ENCODE measurements at places on chromosomes 4 and X.

DNA sequence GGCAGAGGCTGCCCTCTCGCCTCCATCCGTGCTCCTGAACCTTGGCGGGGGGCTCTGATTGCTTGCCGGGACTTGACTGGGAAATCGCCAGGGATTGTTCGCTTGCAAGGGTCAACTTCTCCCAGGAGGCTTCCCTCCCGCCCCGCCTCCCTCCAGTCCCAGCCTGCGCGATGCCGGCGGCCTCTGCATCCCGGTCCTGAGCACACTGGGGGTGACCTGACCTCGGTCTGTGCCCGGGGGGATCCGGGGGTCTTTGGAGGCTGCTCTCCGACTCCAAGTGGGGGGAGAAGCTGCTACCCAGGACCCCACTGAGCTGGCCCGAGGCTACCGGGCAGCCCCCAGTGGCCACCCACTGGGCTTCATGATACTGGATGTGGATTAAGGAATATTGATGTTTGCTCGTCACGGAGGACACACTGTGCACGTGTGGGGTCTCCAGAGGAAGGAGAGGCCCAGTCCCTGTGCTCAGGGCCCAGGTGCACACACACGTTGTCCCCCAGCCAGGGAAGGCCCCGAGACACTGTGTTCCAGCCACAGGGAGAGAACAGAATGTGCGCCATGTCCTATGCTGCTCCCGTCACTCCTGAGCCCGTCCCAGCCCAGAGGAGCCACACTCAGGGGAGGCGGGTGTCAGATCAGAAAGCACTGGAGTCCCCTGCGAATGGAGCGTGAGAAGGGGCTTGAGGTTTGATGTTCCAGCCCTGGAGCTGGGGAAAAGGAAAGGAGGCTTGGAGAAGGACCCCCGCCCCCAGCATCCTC is 55.9 kb upstream of the NKX1-1 start:
- DNase-seq = peak; percentile 49

DNA sequence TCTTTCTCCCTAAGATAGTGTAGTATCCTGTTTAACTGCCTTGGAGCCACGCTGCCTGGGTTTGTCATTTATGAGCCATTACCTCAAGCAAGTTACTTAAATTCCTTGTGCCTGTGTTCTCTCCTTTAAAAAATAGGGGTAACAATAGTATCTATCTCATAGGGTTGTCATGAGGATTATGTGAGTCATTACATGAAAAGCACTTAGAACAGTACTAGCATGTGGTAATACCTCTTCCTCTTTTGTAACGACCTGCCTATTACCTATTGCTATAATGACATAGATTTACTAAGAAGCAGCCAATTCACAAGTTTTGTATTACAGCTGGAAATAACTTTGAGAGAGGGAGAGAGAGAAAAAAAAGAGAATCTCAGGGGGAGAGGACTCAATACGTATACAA is 834.7 kb downstream of the RAPGEF2 start:
- DNase-seq = no peak

DNA sequence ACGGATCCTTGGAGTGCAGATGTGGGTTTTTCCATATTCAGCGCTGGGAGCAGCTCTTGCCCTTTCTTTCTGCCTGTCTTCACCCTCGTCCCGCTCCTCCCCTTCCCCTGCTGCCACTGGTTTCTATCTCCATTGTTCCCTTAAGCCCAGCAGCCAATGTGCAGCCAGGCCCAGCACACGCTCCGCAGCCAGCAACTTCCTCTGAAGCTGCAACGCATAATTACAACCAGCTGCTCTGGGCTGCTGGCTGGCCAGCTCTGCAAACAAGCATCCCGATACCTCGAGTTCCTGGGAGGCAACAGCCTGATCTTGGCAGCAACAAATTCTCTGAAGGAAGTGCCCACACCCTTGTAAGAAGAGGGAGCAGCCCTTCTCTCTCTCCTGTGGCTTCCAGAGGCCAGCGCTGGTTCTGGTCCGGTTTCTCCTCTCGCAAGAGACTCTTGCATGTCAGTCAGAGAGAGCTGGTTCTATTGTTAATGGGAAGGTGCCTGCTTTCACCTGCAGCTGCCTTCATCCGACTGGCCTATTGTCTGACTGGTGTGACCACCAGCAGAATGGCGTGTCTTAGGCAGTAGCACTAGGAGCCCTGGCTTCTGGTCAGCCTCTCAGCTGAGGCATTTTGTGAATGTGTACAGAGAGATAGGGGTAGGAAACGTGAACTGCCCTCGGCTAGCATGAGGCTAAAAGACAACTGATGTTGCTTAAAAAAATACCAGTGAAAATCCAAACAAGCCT is 83.8 kb upstream of the MAML3 start:
- DNase-seq = peak; percentile 95

DNA sequence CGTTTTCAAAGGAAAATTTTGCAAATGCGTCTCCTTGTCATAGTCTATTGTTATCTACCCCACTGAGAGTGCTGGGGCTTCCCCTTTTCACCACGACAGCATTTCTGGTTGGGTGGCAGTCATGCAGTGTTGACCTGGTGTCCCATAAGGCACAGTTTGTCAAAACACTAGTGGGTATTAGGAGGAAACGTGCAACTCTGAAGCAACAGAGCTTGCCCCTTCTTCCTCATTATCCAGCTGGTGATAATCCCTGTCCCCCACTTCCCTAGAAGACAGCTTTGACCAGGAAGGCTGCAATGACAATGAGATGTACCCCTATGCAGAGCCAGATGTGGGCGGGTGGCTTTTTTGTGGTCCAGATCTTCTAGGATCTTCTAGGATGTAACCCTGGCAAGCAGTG is 1.8 kb downstream of the TBC1D1 start:
- DNase-seq = no peak

- no peak for DNase-seq
Measured at GRCh38 chr4:43339435-43339834, 446.9 kb downstream of the GRXCR1 start.

- no peak for DNase-seq
Measured at GRCh38 chrX:29488919-29489318, 726.4 kb upstream of the MAGEB2 start.

DNA sequence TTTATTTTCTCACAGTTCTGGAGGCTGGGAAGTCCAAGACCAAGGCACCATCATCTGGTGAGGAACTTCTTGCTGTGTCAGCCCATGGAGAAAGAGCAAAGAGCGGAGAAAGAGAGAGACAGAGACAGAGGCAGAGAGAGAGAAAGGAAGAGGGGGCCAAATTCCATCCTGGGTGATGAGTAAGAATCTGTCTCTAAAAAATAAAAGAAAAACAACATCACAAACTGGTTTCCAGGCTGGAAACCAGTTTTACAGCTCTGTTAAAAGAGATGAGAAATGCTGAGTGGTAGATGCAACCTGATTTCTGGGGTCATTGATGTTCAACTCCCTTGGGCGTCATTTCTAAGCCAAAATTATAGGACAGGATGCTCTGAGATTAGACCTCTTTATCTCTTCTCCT is 72.9 kb downstream of the SHOX start:
- no peak for DNase-seq

DNA sequence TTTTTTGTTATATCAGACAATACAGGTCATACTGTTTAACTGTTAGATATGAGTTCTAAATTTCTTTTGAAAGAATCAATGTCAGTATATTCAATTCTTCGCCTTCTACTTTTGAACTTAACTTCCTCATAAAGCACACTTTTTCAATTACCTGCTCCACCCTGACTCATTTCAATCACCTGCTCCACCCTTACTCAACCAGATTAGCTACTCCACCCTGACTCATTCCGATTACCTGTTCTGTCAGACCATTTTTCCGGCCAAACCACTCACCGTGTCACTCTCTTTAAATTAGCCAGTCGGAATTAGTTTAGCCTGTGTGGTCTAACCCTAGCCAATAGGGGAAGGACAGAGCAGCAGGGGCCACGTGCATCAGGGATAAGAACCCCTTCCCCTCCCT is 751.8 kb upstream of the POU3F4 start:
- DNase-seq = no peak

- no peak for DNase-seq
Measured at GRCh38 chrX:70386235-70386634, 36.9 kb upstream of the GDPD2 start.

DNA sequence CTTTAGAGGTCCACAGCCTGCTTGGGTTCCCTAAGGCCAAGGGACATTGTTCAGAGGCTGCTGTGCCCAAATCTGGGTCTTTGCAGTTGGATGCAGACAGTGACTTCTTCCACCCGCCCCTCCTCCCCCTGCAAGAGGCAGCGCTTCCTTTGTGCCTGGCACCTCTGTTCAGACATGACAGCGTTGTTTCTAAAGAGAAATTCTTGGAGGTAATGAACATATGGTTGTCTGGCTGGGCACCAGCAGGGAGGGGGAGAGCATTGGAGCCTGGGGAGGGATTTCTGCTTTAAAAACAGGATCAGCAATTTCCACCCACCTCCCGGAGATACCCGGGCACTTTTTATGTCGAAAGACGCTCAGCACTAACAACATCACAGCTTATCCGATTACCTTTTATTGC is 51.5 kb downstream of the PSAPL1 start:
- peak; percentile 44 for DNase-seq

Data from eye (tissue), 1 donor.